ENCODE measurements at places on chromosomes 12 and 14.

GRCh38 chr12:8033153-8034044, 883 bp downstream of the FOXJ2 start:
- peak; percentile 41 for DNase-seq

DNA sequence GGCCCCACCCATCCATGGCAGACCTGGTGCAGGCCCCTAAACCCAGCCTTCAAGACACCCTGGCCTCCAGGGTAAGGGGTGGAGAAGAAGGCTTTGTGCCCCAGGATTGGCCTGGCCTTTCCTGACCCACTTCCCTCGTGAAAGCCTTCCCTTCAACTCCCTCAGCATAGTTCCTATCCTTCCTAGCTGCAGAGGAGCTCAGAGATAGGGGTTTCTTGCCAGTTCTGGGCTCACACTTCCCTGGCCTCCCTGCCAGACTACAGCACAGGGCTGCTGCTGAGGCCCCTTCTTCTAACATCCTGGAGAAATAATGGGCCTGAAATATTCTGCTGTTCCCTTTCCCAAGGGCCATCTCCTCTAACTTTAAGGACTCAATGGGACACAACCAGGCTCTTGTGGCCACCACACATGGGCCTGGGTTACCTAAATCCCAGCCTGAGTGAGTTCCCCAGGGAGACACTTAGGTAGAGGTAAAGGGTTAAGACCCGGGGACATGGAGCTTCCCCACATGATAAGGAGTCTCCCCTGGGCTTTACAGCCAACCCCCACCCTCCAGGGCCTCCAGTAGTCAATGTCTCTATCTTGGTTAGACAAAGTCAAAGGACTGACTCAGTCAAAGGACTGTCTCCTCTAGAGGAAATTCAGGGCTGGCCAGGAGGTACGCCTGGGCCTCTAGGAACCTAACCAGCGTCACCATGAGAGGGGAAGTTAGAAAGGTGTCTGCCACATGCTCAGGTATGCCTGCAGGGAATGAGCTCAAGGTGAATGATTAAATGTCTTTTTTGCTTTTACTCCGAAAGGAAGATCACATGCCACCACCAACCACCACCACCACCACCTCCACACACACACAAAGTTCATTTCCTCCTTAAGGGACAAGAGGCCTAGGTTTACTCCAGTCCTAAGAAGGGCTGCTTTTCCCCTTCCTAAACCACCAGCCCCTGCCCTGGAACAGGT, 7.1 kb downstream of the ZFP36L1 start:
- DNase-seq, result peak; percentile 46

GRCh38 chr12:12898911-12899511, 7.6 kb downstream of the GPRC5A start:
- DNase-seq, result no peak

DNA sequence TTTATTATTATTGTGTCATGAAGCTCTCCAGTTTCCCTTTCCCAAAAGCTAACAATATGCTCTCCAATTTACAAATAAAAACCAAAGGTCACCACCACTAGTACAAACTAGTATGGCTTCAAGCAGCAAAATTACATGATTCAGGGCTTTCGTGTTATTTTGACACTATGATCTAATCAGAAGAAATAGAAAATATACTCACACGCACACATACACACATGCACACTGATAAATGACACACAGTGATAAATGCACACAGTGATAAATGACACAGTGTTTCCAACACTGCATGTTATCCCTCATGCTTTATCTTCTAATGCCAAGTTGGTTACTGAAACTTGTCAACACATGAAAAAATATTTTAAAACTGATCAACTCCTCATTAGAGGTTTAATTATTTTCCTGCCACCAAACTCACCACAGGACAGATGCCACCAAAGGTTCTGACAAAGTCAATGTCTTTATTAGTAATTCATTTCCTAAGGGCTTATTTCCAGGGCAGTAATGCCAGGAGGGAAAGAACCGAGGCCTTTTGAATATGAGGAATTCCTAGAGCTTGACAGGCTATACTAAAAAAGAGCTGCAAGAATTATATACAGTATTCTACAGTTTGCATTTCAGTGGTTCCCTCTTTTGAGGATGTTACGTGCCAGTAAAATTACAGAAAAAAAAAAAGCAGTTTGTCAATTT, 82.4 kb downstream of the PPP2R5E start:
- DNase-seq, result no peak

DNA sequence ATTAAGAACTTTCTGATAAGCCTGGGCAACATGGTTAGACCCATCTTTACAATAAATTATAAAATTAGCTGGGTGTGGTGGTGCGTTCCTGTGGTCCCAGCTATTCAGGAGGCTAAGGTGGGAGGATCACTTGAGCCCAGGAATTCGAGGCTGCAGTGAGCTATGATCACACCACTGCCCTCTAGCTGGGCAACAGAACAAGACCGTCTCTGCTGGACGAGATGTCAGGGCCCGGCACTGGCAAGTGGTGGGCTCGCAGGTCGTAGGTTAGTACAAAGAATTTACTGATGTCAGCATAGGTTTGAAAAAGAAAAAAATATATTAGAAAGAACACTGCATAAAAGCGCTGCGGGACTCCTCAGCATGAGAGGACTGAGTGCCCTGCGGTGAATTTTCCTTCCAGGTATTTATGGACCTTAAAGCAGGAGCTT, 15.7 kb upstream of the VSIG10 start:
- no peak for DNase-seq

GRCh38 chr12:48183091-48183875, at the start of gene CCDC184:
Gene CCDC184, plus strand, starts transcription at chr12:48183644. Its CDS starts 479 bp downstream, at chr12:48184123.
- DNase-seq, result peak; percentile 75

DNA sequence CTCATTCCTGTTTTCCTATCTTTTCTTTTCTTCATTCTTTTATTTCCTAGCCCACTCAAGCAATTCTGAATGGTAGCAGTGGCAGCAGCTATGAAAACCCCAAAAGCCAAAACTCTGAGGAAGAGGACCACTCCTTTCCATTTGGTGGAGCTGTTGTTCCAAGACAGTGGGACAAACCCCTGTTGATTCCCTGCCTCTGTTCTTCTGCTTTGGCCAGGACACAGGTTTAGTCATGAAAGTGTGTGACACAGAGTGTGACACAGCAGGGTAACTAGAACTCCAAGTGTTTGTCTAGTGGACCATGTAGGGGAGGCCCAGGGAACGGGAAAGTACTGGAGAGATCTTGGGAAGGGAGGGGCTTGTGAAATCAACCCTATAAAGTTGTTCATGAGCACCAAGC, 71.1 kb downstream of the PTCSC3 start:
- no peak for DNase-seq

DNA sequence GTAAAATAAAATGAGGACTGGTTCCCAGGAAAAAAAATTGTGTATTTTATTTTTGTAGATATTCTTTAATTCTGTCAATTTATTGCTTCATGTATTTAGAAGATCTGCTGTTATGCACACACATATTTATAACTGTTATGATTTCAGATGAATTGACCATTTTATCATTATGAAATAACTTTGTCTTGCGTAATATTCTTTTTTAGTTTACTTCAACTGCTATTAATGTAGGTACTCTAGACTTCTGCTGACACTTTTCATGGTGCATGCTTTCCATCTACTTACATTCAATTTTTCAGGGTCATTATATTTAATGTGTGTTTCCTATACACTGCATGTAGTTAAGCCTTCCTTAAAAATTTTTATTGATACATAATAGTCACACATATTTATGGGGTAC, 86.3 kb downstream of the PDE6H start:
- DNase-seq, result no peak

GRCh38 chr12:49293056-49293956, 1.6 kb upstream of the PRPH start:
- DNase-seq, result no peak

DNA sequence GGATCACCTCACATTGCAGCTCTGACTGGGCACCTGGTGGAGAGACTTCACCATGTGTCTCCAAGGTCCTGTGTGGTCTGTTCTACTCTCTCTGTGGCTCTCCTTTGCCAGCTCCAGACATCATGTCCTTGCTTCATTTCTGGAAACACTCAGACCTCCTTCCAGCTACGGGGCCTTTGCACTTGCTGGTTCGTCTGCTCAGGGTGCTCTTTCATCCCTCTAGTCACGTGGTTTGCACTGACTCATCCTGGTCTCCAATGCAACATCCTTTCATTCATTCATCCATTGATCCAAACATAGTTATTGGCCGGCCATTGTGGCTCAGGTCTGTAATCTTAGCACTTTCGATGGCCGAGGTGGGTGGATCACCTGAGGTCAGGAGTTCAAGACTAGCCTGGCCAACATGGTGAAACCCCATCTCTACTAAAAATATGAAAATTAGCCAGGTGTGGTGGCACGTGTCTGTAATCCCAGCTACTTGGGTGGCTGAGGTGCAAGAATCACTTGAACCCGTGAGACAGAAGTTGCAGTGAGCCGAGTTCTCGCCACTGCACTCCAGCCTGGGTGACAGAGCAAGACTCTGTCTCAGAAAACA, 23.9 kb upstream of the CCDC63 start:
- no peak for DNase-seq

DNA sequence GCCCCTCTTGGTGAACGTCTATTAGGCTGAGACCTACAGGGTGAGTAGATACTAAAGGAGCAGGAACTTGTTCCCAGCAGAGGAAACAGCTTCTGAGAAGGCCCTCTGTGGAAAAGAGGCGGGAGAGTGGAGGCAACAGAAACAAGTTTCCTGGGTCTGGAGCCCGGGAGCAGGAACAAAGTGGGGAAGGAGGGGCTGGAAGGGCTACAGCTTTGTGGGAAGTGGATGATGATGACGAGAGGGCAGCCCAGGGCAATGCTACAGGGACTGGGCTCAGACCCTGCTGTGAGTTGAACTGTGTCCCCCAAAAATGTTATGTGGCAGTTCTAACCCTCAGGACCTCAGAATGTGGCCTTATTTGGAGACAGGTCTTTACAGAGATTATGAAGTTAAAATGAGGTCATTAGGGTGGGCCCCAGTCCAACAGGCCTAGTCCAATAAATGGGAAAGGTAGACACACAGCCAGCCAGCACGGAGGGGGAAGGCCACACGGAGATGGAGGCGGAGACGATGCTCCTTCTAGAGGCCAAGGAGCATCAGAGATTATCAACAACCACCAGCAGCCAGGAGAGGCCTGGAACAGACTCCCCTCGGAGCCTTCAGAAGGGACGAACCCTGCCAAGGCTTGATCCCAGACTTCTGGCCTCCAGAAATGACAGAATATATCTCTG, 14.3 kb downstream of the CAMKK2 start:
- DNase-seq, result no peak

GRCh38 chr14:64760146-64760755, 56.0 kb downstream of the PLEKHG3 start:
- peak; percentile 68 for DNase-seq

GRCh38 chr12:124428136-124428791, 133.4 kb downstream of the RFLNA start:
- DNase-seq, result no peak

DNA sequence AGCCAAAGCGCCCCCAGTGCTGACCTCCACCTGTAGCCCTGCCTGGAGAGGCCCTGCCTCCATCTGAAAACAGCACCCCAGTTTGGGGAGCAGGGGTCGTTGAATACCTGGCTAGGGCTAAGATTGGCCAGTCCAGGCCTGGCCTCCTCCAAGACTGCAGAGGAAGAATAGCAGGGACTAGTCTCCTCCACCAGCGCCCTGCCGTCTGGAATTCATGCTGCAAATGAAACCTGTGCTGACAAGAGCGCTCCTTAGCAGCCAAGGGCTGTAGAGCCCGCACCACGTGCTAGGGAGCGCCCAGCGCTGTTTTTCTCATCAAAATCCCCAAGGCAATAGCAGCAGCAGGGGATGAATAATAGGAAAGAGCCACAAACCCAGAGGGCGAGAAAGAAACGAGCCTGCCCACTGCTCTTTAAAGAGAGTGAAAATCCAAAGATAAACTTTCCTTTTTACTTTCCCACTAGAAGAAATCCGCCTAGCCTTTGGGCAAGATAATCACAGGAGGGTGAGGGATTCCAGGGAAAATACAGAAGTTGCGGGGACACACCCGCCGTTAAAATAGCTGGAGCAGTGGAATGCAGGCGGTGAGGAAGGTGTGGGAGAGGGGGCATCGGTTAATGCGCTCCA, 3.3 kb downstream of the COL2A1 start:
- no peak for DNase-seq

DNA sequence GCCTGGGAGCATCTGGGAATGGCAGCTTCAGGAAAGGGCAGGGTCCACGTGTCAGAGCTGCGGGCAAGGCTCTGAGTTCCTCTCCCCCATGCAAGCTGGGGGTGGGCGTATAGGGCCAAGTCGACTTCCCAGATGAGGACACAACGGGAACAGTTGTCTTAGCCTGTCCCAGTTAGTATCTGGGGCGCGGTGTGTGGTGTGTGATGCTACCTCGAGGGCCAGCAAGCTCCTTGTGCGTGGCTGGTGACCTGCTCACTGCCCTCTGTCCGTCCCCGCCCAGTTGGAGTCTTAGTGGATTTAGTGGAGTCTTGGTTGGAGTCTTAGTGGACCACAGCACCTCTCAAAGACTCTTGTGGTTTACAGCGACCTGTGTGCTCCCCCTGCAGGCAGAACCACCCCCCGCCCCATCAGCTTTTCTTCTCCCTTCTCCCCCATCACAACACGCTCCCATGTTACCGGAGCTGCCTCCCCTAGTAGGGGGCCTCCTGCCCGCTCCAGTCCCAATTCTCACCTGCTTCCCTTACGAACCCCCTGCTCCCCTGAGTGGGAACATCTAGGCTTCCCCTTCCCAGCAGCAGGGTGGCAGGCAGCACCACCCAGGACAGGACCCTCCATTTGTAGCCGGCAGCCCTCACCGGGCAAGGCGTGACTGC, 8.7 kb downstream of the ASPG start:
- DNase-seq, result no peak

- DNase-seq, result peak; percentile 50
These were observed 20.5 kb upstream of the FAM181A start for GRCh38 chr14:93906341-93907329.

- no peak for DNase-seq
These were observed 162.6 kb downstream of the SLC15A4 start for GRCh38 chr12:128661226-128661569.

- no peak for DNase-seq
These were observed 189.7 kb downstream of the FSCB start for GRCh38 chr14:44317441-44317746.

GRCh38 chr12:64636856-64637255, 26.6 kb downstream of the RASSF3 start:
- no peak for DNase-seq

- DNase-seq, result peak; percentile 74
These were observed 67.2 kb downstream of the DIO3 start for GRCh38 chr14:101628471-101628966.

DNA sequence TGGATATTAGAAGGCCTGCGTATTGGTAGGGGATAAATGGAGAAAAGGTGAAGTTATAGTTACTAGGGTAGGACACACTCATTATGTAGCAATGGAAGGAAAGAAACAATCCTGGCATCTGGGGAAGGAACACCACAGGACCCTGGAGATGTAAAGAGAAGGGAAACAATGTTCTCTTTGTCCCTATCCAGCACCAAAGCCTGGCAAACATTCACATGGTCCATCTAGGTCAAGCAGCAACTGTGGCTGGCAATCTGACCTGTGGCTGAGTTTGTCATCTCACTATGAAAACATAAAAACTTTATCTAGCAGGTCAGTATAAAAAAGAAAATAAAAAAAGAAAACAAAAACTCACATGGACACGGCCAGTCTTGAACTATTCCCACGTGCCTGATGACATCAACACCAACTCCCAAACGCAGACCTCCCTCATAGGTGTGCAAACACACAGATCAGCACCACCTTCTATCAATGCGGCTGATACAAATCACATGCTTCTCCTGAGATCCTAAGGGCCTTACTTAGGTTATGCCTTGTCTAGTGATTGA, 2.6 kb downstream of the POMT2 start:
- DNase-seq, result no peak

- DNase-seq, result no peak
These were observed 214.4 kb downstream of the TBX5 start for GRCh38 chr12:114191581-114191980.

Data from activated naive CD4-positive, alpha-beta T cell treated with Interleukin-2 at 50 U/mL for 16 hours (primary cell).